Fibroblast of skin of left quadriceps (primary cell): ENCODE measurements at places on chromosomes 1 and 21.

GRCh38 chr1:181906631-181907030, 154.9 kb downstream of the ZNF648 start:
- no peak for DNase-seq

DNA sequence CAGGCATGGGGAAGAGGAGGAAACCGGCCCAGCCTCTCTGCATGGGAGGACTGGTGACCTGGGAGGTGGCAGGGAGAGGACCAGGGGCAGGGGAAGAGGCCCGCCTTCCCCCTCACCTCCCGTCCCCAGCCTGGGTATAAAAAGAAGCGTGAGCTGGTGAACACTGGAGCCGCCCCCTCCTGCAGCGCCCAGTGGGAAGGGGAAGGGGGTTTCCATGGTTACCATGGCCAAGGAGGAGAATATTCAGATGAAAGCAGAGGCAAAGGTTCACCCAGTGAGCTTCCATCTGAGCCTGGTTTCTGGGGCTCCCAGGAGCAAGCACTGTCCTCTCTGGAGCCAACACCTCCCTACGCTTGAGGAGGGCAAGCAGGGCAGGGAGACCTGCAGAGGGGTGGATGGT, 54.9 kb downstream of the ACOT7 start:
- no peak for DNase-seq

GRCh38 chr1:34500451-34500850, 254.4 kb upstream of the GJB5 start:
- DNase-seq = no peak

DNA sequence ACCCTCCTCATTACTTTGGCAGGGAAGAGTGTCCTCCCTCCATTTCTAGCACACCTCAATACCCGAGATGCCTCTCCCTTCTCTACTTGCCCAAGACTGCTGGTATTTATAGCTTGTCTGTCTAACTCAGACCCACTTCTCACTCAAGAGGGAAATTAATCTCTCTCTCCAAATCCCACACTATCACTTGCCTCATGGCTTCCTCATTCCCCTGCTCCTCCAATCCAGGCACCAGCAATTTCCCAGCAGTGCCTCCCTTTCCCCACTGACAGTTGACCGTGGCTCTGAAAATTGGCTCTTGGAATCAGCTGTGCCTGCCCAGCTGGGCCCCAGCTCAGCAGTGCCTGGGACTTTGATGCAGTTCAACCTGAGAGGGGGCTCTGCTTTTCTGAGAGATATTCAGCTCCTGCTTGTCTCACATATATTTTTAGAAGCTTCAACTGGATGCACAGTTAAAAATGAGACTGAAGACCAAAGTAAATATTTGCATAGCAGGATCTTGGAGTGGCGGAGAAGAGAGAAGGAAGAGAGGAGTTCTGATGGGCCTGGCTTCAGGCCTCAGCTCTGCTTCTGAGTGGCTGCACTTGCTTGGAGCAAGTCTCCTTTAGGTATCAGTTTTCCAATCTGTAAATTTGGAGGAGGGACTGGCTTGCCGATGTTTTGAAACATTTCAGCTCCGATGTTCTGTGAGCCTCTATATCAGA, 81.1 kb upstream of the SPATA6 start:
- no peak for DNase-seq

GRCh38 chr1:94578856-94579255, 37.3 kb upstream of the F3 start:
- DNase-seq = peak; percentile 30

DNA sequence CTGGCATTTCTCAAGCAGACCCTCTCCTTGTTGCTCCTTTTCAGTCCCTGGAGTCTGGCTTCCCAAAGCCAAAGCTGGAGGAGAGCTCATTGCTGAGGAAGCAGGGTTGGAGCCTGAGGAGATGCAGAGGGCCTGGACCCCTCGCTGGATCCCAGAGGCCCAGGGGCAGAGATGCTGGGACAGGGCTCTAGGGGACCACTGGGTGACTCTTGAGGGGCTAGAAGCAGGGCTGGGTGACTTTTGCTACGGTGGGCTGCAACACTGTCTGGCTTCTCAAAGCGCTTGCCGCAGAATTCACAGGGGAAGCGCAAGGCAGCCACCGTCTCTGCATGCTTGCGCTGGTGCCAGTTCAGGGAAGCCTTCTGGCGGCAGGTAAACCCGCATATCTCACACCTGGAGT, 8.8 kb downstream of the ZNF692 start:
- DNase-seq = no peak

DNA sequence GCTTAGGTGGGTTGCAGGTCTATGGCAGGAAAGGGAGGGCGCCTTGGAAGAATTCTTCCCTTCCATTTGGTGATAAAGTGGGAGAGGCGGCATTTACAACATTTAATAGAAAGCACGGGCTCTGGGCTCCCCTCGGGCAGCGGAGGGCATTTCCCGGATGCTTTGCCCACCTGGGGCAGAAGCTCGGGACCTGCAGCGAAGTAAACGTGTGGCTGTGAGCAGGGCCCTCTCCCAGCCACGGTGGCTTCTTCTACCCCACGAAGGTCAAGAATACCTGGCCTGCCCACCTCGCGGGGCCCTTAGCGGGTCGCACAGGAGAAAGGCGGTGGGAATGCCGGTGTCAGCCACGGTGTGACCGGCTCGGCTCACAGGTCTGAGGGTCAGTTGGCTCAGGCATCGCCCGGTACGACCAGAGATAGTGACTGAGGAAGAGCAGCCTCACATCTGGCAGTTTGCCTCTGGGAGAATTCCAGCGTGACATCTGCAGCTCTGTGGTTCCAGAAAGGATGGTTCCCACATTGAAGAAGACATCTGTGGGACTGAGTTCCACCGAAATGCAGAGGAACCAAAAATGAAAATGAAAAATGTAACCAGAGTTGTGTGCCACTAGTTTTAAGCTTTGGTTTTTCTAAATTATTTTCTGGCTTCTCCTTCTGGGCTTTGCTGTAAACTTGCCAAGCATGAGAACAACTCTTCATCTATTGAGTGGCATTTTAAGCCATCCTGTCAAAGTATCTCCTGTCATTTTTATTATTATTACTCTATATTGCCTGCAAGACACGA, 720 bp upstream of the F3 start:
- DNase-seq = peak; percentile 51

- DNase-seq = no peak
Measured at GRCh38 chr1:56439610-56440264, 139.6 kb downstream of the PLPP3 start.

- DNase-seq = no peak
Measured at GRCh38 chr1:4595341-4596225, 58.8 kb upstream of the AJAP1 start.

GRCh38 chr21:34688145-34688544, 19.4 kb downstream of the CLIC6 start:
- no peak for DNase-seq

DNA sequence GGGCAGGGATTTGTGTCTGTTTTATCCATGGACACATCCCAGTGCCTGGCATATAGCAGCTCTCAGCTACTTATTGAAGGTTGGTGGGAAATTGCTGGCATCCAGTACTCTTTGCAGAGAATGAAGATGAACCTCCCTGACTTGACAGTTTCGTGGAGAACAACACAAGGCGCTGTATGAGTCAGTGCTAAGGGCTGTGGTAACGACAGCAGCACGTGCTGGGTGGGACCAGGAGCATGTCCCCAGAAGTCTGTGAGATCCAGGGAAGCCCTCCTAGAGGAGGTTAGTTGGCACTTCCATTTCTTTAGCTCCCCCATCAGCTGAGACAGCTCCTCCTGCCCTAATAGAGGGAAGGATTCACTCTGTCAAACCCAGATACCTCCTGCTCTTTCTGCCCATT, 25.9 kb upstream of the IL19 start:
- no peak for DNase-seq

- DNase-seq = no peak
Measured at GRCh38 chr21:42648606-42649005, 4.8 kb upstream of the PDE9A start.
